NCI-H2227 treated with DMSO at 0.1 percent for 48 hours (cell line): ENCODE measurements at places on chromosomes 2 and 18.

- no peak for DNase-seq
These were observed 11.6 kb upstream of the FAHD2A start for GRCh38 chr2:95390881-95391321.

- no peak for DNase-seq
These were observed 122.9 kb upstream of the ACVR1C start for GRCh38 chr2:157751462-157752058.

- DNase-seq: no peak
These were observed 3.9 kb upstream of the CYTIP start for GRCh38 chr2:157447741-157448140.

DNA sequence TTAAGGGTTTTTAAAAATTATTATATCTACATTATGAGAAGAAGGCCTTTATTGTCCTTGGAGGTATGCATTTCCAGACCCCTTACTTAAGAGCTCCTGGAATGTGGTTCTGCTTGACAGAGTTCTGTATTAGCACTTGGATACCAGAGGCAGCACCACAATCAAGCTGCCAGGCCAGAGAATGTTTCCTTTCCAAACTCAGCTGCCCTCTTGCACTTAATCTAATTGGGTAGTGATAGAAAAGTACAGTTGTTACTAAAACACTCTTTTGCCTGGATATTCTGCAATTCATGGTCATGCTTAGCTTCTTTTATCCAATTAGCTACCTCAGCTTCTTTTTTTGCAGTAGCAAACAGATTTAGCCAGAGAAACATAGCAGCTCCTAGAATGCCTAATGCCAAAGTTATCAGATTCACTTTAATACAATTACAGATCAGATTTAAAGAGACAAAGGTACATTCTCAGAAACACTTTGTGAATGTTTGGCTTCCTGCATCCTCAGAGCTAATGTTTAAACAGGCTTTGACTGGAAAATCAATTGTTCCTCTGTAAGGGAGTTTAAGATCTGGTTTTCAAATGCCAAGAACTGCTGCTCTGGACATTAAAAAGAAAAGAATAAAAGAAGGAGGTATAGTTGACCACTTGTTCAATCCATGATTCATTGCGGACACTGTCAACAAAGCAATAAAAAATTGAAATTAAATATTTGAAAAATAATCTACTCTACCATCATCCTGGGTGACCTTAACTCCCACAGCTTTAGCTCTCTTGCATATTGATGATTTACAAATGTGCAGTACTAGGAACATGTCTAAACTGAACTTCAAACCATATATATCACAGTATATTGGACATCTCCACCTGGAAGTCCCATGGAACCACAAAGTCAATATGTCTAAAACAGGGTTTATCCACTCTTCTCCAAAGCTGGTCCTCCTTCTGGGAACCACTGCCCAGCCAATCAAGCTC, 12.8 kb downstream of the NOSTRIN start:
- no peak for DNase-seq

- no peak for DNase-seq
These were observed 30.1 kb upstream of the FMNL2 start for GRCh38 chr2:152304836-152305235.

DNA sequence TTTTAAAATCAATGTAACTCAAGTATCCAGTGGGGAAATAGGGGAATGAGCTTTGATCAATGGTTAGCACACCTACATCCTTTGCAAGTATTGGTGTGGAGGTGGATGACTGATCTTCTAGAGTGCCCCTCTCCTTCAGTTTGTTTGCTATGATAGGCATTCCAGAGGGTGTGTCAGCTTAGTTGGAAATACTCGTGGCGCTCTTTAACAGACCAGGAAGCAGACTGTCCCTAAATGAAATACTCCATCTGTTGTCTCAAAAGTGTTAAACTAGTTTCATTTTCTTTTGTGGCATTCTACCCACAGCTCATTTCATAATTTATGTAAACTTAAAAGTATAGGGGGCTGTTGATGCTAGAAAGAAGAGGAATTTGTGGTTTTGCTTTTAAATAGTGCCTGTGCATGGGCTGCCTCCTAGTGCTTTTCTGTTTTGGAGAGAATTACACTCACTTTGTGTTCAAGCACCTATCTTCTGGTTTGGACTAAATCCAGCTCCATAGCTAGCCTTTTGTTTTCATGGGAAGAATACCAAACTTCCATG, 66.2 kb downstream of the STAT1 start:
- DNase-seq: no peak

DNA sequence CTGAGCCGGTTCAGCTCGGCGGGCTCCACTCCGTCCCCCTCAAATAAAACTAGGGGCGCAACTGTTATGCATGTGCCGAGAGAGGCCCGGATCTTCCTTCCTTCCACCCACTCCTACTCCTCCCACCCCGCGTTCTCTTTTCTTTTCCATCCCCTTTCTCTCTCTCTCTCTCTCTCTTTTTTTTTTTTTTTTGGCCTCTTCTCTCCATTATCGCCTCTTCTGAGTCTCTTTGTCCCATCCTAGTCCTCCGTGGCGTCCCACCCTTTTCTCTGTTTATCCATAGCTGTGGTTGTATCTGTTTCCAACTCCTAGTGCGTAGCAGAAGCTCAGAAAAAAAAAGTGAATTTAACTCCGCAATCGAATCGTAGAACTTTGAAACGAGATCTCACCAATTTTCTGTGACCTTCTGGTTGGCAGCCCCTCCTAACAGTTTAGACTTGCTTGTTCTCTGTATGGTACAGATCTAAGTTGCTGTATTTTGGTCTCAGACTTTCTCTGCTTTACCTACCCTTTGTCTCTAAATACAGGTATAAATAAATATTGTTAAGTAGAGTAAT, 3.6 kb downstream of the RAX start:
- DNase-seq: no peak

GRCh38 chr18:53710080-53710479, 514.4 kb downstream of the MBD2 start:
- no peak for DNase-seq

GRCh38 chr18:63374540-63374939, 7.5 kb upstream of the KDSR start:
- DNase-seq: no peak

DNA sequence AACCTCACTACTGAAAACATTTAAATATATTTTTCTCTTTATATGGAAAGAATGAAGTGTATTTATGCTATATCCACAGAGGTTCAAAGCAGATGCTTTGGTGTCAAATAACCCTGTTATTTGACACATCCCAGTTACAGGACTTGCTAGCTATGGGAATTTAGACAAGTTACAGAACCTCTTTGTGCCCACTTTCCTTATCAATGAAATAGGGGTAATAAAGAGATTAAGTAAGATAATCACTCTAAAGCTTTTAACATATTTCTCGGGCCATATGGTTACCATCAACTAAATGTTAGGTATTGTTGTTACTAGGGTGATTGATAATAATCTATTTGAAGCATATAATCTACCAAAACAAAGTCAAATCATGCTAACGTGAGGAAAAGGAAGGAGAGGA, 1660.6 kb upstream of the NXPH2 start:
- DNase-seq: no peak

GRCh38 chr2:74584088-74584645, 29.6 kb downstream of the DOK1 start:
- no peak for DNase-seq

GRCh38 chr2:39715095-39715494, 49.4 kb downstream of the TMEM178A start:
- no peak for DNase-seq

GRCh38 chr2:206765242-206766056, at the start of the genes FASTKD2 and MDH1B:
FASTKD2 (plus strand) TSS chr2:206765606; CDS start chr2:206766694, 1,088 bp downstream.
MDH1B (minus strand) TSS chr2:206765328; CDS start chr2:206765271, 57 bp downstream.
- DNase-seq: peak; percentile 95

- DNase-seq: no peak
These were observed 42.8 kb downstream of the KLHL14 start for GRCh38 chr18:32730068-32730467.
